Dermis microvascular lymphatic vessel endothelial cell (primary cell): ENCODE measurements at places on chromosomes 12 and 14. TPM values are rescaled to one million over a fixed set of nuclear protein-coding genes. Genes with fewer than 3 reads are reported as not detected.

CIROP gene
- total RNA-seq = not detected in 2 replicates

HELB gene
- total RNA-seq = 0.77 and 1.0 TPM in 2 replicates

DIO3 gene
- not detected in 2 replicates for total RNA-seq

GRIN2B gene
- under 0.01 TPM in 1 of 2 replicates, not detected in the other for total RNA-seq

FGF6 gene
- total RNA-seq = not detected in 2 replicates

LARP4 gene
- 40.8 and 44.1 TPM in 2 replicates for total RNA-seq
